ENCODE measurements at places on chromosomes 1 and 21. TPM values are rescaled to one million over a fixed set of nuclear protein-coding genes. Genes with fewer than 3 reads are reported as not detected.

DNA sequence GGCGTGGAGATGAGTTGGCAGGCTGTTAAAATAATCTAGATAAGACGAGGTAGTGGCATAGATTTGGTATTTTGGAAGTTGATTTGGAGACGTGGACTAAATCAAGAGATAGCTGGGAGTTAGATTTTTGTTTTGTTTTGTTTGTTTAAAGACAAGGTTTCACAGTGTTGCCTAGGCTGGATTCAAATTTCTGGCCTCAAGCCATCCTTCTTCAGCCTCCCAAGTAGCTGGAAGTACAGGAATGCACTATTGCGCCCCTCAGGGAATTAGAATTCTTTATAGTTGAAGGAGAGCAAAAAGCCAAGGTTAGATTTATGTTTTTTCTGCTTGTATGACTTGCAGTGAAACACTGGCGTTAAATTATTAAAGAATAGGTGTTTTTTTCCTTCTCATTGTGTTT lies 22.3 kb upstream of the SNRPE start:
- no peak for DNase-seq

GRCh38 chr1:205812271-205812877 lies 624 bp downstream of the SLC41A1 start:
- DNase-seq = no peak

GRCh38 chr1:197994907-197995407 lies 77.8 kb downstream of the LHX9 start:
- DNase-seq = no peak

DNA sequence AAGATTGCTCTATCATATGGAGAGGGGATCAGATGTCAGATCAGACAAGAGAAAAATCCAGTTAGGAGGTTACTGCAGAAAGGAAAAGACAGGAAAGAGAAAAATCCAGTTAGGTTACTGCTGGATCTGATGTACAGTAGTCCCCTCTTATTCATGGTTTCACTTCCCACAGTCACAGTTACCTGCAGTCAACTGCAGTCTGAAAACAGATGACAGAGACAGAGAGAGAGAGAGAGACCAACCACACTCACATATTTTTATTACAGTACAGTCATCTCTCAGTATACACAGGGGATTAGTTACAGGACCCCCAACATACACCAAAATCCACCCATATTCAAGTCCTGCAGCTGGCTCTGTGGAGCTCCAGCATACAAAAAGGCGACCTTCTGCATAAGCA lies 29.3 kb downstream of the NUP133 start:
- DNase-seq = no peak

GRCh38 chr21:45611939-45612664 lies 31.4 kb upstream of the PCBP3 start:
- no peak for DNase-seq

DNA sequence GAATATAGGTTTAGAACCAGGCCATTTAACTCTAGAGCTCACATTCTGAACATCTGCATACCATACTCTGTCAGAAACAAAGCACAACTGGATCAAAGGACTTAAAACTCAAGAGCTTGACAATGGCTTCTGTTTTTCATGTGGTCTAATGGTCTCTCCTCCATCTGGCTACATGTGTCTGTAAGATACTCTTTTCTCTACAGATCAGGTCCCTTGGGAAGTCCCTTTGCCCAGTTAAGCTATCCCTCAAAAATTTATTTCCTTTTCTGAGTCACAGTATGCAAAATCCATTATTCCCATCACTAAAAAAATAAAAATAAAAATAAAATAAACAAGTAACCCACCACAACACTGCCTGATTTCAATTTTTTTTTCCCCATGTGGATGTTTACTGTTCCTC lies 357.0 kb upstream of the PRMT6 start:
- no peak for DNase-seq

- DNase-seq = no peak
Observed at GRCh38 chr1:205588636-205589035, 43.2 kb downstream of the ELK4 start.

GRCh38 chr1:53625049-53625448 lies 113.9 kb downstream of the GLIS1 start:
- DNase-seq = peak; percentile 93

DNA sequence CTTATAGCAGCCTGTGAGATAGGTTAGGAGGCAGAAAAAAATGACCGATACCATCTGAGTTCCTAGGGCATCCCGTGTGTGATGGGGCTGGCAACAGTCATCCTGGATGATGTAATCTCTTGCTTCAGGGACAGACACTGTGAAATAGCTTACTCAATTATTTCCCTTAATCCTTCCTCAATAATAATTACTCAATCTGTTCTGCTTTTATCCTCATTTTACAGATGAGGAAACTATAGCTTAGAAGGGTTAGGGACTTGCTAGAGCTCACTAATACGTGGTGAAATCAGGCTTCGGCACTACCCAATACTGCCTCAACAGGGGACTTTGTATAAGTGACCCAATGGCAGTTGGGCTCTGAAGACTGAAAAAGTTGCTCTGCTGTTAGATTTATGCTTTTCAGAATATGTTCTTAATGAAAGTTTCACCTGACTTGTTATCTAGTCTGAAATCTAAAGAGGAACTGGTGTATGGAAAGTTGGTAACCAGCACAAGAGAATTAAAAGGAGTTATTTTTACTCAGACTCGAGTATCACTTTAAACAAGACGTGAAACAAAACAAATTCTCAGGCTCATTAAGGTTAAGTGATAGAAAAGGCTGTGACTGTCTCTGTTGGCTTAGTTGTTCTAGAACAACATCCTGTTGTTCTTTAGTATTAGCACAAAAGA lies 14.4 kb downstream of the CD55 start:
- no peak for DNase-seq

DNA sequence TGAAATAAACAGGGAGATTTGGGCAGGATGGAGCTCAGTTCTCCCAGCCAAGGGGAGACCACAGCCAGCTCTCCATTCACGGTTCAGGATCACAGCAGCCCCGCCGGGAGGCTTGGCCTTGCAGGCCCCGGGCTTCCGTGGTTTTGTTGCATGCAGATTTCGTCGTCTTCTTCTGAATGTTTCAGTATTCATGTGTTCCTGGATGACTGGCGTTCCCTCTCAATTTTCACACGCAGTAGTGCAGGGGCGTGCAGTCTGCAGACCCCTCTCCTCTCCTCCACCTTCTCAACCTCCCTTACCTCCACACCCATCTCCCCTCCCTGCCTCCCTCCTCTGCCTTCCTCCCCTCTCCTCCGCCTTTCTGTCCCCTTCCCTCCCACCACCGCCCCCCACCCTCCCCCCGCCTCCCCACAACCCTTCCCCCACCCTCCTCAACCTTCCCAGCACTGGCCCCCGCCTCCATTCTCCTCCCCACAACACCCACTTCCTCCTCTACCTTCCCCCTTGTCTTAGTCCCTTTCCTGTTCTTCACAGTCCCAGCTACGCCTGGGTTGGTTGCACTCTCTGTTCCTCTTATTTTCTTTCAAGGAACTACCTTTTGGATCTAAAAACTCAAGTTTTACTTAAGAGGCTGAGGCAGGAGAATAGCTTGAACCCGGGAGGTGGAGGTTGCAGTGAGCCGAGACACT lies 8.4 kb upstream of the SLC19A1 start:
- DNase-seq = no peak

GRCh38 chr21:26127918-26128317 lies 42.7 kb downstream of the APP start:
- no peak for DNase-seq

DNA sequence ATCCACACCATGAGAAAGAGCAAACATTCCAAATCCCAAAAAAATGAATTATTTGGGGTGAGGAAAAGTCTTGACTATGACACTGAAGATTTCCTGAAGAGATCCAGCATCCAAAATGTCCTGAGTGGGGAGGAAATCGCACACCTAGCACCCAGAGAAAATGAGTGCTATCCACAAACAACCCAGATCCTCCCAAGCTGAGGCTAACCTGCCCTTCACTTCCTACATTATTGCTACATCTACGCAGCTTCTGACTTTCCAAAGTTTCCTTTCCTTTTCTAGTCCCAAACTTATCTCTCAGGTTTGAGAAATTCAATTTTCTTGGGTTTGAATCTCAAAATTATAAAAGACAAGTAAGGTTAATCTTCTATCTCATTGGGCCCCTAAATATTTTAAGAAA lies 906 bp upstream of the RGS13 start:
- no peak for DNase-seq

DNA sequence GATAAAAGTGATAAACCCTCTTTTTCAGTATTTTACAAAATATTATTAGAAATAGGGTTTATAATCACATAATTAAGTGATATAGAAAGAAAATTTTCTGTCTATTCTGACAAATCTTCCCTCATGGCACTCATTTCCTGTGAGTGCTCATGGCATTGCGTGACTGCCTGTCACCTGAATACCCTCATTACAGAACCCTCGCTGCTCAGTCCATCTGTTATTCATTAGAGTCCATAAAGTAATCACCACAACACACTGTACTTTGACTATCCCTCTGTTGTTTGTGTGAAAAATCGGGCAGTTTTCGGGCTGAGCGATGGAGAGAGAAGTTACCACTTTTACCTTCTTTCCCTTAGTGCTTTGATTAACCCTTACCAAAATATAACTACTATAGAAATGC lies 100.4 kb upstream of the BRINP3 start:
- DNase-seq = no peak

DNA sequence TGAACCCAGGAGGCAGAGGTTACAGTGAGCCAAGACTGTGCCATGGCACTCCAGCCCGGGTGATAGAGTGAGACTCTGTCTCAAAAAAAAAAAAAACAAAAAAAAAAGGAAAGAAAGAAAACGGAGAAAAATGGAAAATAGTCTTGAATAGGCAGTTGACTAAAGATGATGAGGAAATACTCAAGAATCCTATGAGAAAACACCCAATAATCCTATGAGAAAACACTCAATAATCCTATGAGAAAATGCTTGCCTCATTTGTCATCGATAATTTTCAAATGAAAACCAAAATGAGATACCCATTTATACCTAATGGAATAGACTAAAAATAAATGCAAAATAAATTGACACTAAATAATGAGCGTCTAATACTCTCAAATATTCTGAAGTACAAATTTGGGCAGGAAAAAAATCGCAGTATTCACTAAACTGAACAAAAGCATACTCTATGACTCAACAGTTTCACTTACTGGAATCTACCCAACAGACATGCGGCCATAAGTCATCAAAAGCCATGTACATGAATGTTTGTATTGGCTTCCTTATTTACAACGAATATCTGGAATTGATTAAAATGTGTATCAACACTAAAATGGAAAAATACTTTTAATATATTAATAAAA lies 733.9 kb upstream of the CHRM3 start:
- no peak for DNase-seq

- no peak for DNase-seq
Observed at GRCh38 chr1:19467199-19468187, 17.8 kb downstream of the CAPZB start.

DNA sequence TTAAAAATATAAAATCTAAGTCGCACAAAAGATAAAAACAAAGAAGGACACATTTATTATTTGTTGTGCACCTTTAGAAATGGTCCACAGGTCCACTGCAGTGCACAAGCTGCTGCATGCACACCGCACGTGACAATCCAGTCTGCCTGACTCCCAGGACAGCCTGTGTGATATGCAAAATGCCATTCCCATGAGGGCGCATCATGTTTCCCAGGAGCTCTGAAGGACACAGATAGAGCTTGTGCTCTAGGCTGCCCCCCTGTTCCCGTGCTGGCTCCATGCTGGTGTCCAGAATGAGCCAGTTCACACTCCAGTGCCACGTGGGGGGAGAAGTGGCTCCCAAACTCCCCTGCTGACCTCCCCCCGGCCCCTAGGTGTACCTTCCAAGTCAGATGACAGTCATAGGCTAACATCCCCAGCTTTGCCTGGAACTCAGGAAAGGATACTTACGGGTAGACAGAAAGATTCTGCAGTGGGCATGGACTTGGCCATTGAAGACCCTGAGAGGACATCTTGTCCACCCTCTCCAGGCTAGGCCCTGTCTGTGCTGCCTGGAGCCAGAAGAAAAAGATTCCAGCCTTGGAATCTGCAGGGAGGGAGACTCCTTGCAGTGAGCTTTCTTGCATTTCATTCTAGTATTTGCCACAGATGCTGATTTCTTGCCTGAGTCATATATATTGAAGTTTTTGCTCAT lies 26.3 kb downstream of the RAB7B start:
- no peak for DNase-seq

DNA sequence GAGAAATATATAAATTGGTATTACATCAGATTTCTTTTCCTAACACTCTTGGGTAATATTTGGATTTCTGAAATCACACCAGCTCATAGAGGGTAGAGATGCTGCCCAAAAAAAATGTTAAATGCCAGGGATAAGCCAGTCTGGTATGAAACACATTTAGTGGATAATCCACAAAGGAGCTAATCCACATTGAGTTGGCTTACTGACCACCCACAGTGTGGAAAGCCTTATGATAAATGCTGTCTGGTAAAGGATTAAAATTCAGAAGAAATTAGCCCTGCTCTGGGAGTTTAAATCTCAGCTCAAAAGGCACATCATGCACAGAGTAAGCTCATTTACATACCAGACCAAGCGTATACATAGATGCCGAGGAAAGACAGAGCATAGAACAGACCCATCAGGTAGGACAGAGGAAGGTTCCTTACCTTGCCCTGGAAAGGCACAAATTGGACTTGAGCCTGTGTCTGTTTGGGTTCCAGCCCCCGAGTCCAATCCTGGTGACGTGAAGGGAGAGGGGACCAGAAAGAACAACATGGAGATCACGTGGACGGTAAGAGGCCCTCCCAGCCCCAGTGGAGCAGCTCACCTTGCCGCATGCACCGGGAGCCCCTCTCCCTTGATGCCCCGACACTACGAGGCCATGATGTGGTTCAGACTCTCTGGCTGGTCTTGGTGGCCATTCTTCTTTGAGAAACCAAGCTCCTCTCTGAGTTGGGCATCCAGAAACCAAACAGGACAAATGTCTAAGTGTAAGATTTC lies 62.9 kb upstream of the CNTN2 start:
- no peak for DNase-seq

DNA sequence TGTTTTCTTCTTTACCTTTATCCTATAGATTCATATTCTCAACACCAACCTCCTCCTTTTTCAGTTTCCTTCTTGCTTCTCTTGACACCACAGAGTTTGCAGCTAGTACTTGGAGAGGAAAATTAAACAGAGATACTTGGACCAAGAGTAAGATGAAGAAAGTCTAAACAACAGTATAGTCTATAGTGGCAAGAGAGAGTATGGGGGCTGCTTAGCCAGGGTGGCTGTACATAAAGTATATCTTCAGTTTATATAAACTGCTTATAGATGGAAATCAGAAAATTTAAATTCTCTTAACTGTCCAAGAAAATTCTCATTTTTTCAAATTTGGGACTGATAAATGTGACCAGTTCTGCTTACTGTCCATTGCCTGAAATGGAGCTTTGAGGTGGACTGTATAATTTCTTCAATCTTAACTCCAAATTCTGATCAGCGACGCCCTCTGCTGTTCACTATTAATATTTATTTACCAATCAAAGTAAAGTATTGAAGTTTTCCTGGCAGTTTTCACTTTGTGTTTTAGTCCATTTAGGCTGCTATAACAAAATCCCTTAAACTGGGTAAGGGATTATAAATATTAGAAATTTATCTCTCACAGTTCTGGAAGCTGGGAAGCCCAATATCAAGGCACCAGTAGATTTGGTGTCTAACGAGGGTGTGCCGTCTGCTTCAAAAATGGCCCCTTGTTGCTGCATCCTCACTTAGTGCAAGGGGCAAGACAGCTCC lies 14.8 kb upstream of the METTL18 start:
- DNase-seq = no peak

GRCh38 chr1:25527226-25527846 lies 16.1 kb upstream of the LDLRAP1 start:
- DNase-seq = no peak

PRAMEF33 gene
- not detected for total RNA-seq

LHX8 gene
- total RNA-seq = not detected

NPR1 gene
- total RNA-seq = 45.9 TPM

NEK2 gene
- 1.7 TPM for total RNA-seq

GBP5 gene
- total RNA-seq = 4.2 TPM

PAPPA2 gene
- 0.25 TPM for total RNA-seq

All from vagina (tissue), 2 donors.